Bronchial epithelial cell (primary cell): ENCODE measurements at places on chromosomes 3 and 15.
A peak's percentile ranks its signal among the peaks of the same experiment; 100 is the strongest.

GRCh38 chr15:39591141-39591895 is 10.4 kb downstream of the THBS1 start:
- peak; percentile 14 for DNase-seq

DNA sequence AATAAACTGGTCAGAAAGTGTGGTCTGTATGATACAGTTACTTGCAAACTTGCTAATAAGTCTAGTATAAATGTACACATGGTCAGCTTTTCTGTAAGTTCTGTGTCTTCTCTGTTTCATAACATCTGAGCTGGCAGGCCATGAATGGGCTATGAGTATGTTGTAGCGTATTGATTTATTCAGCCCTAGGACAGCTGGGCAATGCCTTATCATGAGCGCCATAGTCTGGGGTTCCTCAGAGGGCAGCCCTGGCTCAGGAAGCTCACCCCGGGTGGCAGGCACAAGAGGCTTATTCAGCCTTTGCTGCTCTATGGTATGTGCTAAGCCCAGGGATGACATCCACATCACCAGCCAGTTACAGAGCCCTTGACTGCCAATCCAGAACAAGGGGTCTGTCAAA is 50.7 kb upstream of the CCR2 start:
- DNase-seq: no peak

GRCh38 chr3:44568561-44568960 is 13.6 kb downstream of the ZKSCAN7 start:
- DNase-seq: peak; percentile 46

GRCh38 chr15:40964634-40965033 is 11.4 kb downstream of the CHAC1 start:
- no peak for DNase-seq

DNA sequence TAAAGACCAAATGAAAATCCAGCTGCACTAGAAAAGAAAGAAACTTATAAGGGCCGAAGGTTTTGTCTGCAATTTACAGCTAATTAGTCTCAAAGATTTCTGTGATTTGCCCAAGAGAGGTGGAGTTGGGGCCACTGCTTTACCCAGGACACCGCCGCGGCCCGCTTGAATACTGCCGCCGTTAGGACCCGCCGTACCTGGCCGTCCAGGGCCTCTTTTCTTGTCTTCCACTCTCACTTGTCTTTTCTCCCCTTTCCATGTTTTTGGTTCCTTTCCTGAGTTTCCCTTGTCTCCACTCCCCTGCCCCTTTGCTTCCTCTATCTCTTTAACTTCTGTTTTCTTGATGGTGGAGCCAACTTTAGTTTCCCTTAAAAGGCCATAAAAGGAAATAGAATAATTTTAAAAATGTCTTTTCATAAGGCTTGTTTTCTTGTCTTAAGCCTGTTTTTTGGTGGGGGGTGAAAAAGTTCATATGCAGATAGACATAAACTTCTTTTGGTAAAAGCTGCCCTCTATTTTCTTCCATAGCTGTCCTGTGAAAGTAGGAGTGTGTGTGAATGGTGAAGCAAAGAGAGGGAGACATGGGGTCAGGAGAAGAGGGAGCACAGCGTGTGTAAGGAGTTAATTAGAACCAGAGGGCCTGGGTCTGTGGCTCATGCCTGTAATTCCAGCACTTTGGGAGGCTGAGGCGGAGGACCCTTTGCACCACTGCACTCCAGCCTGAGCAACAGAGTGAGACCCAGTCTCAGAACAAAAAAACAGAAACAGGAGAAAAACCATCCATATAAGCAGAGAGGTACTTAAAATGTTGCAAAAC is 16.0 kb upstream of the CCNL1 start:
- no peak for DNase-seq

DNA sequence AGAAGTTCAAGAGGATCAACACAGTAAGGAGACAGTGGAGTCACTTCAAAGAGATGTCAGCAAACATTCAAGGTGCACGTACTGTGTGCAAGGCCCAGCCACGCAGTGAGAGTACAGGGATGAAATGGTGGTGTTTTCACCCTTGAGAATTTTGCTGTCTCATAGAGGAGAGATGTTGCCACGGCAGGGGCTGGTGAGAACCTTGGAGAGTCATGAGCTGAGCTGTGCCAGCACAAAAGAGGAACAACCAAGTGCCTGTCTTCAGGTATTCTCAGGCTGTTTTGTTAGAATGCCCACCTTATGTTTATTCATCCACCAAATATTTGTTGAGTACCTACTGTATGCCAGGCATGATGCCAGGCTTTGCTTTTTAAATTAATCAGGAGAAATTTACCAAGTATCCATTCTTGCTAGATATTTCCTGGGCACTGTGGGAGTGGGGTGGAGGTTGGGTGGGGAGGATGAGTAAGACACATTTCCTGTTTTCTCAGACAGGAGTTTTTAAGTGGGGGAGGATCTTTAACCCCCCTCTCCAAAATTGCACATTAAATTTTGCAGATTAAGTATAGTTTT is 72.6 kb downstream of the SLC6A11 start:
- peak; percentile 75 for DNase-seq

GRCh38 chr15:28921336-28921735 is 35.6 kb downstream of the APBA2 start:
- no peak for DNase-seq

GRCh38 chr15:79380755-79381497 is 51.2 kb upstream of the MINAR1 start:
- DNase-seq: peak; percentile 54

GRCh38 chr3:88385090-88385489 is 235.3 kb downstream of the C3orf38 start:
- peak; percentile 0 for DNase-seq

- peak; percentile 68 for DNase-seq
These were observed 3.1 kb upstream of the ABHD6 start for GRCh38 chr3:58234516-58234931.

- peak; percentile 88 for DNase-seq
These were observed 604.3 kb upstream of the CFAP20DC start for GRCh38 chr3:59654123-59654479.

DNA sequence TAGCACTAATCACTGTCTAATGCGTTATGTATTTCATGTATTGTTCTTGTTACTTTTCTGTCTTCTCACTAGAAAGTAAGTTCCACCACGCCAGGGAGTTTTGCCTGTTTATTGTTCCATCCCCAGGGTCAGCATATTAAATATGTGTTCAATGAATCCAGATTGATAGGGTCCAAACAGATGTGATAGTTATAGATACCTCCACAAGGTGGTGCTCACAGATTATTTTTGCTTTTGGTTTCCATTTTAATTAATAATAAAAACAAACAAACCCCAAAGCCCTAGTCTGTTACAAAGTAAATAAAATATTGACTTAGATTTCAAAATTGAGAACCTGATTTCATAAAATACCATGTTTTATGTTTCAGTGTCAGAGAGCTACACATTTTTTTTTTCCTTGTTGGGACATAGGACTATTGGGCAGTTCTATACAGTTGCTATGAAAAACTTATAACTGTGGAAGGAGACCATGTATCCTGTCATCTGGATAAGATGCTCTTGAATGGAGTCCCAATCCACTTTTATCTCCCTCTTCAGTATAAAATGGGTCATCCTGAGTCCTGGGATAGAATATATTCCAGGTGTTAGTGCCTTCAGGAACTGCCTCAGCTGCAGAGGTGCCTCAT is 12.4 kb downstream of the OTOL1 start:
- DNase-seq: peak; percentile 16

DNA sequence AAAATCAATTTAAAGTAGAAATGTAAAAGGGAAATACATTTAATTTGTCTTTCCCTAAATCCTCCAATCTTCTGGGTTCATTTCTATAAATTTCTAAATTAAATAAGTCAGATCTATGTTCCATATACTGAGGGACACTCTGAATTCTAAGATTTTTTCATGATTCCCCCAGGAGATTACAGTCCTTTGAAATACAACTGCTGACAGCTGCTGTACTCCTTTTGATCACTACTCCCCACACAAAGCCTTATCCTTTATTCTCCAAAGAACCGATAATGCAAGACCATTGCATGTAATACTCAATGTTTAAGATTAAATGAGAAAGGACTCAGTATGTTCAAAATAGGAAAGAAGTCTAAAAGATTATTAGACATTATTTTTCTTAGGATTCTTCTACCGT is 865.7 kb downstream of the EPHA3 start:
- no peak for DNase-seq

DNA sequence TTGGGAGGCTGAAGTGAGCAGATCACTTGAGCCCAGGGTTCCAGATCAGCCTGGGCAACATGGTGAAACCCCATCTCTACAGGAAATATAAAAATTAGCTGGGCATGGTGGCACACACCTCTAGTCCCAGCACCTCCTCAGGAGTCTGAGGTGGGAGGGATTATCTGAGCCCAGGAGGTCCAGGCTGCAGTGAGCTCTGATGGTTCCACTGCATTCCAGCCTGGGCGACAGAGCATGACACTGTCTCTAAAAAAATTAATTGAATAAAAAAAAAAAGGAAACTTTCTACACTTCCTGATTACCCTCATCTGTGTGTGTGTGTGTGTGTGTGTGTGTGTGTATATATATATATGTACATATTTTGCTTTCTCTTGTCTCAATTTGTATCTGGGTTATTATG is 31.4 kb downstream of the DIPK2A start:
- no peak for DNase-seq

DNA sequence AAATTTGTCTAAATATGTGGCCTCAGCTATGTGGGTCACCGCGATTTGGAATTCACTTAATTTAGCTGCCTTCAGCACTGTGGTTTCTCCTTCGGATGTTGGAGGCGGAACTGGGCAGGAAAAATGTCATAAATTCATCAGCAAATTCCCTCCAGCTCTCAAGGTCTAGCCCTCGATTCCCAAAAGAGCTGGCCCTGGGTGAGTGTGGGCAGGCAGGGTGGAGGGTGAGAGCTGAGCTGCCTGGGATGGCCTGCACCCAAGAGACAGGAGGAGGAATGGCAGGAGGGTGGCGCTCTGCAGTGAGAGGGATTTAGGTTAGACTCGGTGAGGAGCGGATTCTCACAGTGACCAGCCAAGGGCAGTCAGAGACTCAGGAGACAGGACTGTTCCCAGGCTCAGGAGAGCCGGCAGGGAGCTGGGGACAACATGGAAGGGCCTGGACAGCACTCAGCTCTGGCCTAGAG is 57.1 kb downstream of the FEM1B start:
- DNase-seq: no peak

DNA sequence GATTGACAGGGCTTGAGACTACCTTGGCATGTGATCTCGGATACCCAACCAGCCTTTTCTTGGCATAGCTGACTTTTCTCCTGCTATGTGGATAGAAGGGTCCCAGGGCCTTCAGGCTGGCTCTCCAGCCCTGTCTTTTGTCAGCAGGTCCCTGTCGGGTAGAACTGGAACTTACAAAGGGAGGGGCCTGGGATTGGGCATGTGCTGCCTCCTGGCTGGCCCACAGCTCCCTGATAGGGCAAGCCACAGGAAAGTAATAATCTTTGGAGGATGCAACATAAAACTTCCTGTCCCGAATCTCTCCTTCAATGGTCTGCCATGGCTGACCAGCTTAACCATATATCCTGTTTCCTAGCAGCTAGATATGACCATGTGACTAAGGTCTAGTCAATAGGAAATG is 89.1 kb downstream of the ABHD5 start:
- no peak for DNase-seq

- DNase-seq: no peak
These were observed 58.8 kb downstream of the SLC6A6 start for GRCh38 chr3:14461006-14461747.

DNA sequence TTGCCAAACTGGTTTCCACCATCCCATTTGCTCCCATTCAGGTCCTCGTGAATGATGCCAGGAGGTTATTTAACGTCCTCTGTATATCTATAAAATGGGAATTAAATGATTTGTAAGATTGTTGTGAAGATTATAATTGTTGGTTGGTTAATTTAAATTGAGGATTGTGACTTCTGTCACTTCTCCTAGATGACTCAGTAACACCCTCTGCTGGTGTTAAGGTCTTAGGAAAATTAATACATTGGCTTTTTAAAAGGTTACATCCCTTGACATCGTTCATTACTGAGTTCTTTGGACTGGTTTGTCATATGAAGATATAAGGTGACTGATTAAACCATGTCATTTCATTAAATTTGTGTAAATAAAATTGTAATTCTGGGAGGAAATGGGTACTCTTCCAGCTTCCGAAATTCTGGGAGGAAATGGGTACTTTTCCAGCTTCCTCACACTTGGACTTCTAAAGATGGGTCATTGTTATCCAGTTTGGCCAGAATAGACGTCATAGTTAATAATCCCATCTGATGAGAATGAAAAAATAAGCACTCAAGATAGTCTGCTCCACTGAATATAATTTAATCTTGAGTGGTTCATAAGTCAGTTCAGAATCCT is 33.3 kb upstream of the PAQR5 start:
- peak; percentile 55 for DNase-seq

- no peak for DNase-seq
These were observed 279.1 kb upstream of the PLSCR5 start for GRCh38 chr3:146884296-146884695.

DNA sequence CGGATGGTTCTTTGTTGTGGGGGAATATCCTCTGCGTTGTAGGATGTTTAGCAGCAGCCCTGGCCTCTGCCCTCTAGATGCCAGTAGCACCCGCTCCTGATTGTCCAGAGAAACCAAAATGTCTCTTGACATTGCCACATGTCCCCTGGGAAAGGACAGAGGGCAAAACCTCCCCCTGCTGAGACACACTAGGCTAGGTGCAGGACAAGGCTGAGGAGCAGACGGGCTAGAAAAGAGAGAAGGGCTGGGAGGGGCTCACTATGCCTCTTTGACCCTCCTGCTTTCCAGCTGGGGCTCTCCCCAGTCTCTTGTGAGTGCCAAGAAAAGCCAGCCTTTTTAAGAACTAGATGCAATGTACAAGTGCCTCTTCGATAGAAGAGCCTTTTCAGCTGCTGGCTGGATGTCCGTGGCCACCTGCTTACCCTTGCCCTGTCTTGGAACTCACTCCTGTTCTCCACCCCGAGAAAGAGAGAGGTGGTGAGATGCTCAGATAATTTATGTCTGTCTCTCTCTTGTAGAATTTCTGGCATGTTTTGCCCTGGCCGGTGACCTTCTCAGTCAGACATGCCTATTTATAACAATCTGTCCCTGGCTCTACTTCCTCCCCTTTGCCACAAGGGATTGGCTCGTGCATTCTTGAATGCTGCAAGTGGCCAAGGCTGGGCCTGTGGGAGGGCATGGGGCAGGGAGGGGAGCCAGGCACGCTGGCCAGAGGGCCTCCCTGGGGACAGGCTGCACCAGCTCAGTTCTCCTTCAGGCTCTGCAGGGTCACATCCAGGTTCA is 142.6 kb downstream of the RPLP1 start:
- DNase-seq: no peak

DNA sequence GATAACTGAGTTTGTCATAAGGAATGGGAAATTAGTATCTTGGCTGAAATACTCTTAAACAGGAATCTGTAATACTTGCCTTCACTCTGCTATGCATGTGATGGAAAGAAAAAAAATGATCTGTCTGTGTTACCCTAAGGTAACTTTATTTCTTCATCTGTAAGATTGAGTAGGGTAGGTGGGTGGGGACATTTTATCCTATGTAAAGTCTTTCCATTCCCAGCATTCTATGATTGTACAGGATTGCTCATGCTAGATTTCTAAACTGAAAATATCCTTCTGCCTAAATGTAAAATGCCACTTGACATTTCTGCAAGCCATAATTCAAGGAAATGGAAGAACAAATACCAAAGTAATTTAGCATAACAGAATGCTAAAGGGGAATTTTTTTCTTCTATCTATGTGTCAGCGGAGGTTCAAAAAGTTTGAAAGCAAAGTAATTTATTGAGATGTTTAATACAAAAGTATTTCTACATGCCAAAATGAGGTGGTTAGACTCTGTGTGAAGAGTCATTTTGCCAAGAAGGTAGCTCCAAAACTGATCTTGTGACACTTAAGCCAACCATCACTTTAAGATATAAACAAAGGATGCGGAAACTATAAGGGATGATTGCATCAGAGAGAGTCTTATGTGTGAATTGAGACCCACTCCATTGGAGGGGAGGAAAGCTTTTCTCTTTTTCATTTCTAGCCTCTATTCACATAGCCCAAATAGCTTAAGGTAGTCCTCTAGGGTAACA is 46.6 kb upstream of the SERPINI2 start:
- DNase-seq: no peak
